ENCODE measurements at places on chromosomes 12 and 14. TPM values are rescaled to one million over a fixed set of nuclear protein-coding genes. Genes with fewer than 3 reads are reported as not detected.

DNA sequence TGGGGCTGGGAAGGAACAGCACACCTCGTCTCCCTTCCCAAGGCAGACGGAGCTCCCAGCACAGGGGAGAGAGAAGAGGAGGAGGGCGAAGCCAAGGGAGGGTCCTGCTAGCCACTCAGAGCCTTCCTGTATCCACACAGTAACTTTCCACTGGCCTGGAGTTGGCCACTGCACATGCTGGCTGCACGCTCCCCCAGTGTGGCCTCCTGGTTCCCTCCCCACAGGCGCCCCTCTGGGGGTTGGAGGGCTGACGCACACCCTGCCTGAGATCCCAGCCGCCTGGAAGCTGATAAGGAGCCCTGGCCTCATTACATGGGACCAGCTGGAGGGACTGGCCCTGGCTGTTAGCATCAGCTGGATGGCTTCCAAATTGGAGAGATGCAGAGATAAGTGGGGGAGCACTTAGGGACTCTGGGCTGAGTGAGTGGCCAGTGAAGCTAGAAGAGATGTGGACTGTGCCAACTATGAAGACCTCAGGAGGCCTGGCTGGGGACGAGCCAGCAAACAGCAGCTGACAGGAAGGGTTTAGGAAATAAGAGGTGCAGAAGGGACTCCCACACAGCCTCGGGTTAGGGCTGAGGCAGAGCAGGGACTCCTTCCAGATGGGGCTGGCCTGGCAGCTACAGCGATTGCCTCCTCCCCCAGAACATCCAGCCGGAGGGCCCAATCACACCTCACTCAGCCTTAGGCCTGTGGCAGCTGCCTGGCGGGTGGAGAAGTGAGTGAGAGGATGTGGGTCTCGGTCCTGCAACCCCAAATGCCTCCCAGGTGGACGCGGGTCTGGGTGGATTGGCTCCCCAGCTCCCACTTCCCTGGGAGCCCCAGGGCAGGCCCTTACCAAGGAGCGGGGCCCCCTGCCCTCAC, 26.3 kb upstream of the BCDIN3D start:
- peaks cover 23% of the 10 kb centered on the region for H3K4me1 ChIP-seq
- peak overlapping the region; percentile 82 for H3K27ac ChIP-seq
- no peaks in the 10 kb centered on the region for H3K36me3 ChIP-seq
- H3K27me3 ChIP-seq, result peaks cover 18% of the 10 kb centered on the region
- H3K4me3 ChIP-seq, result no peak overlapping the region
- DNase-seq, result peak; percentile 97

The TCL1A gene
- not detected for total RNA-seq

- H3K27me3 ChIP-seq, result no peaks in the 10 kb centered on the region
- no peak for DNase-seq
- H3K27ac ChIP-seq, result no peak overlapping the region
- peaks cover 11% of the 10 kb centered on the region for H3K4me1 ChIP-seq
These were observed 32.9 kb downstream of the MED13L start for GRCh38 chr12:116244474-116245090.

DNA sequence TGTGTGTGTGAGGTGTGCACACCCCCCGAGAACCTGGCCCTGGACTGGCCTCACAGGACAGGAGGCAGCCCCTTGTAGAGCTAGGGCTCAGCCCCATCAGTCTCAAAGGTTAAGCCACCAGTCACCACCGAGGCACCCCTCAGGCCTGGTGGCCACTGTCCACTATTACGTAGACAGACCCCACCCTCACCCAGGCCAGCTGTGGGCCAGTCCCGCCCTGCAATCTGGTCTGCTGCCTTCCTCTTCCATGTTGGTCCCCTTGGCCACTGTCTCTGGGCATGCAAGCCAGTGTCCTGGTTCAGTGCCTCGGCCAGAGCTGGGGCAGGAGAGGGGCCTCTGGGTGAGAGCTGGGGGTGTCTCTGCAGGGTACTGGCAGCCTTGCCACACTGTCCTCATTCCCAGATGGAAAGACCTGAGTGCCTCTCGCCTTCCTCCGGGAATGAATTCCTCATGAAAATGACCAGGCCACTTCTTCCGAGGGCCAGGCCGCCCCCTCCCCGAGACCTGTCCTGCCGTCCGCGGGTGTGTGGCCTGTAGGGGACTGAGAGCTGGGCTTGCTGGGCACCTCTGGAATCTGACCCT, 897 bp upstream of the TEX22 start:
- no peaks in the 10 kb centered on the region for H3K27me3 ChIP-seq
- H3K4me1 ChIP-seq, result peaks cover 5% of the 10 kb centered on the region
- no peak overlapping the region for H3K4me3 ChIP-seq
- no peak for DNase-seq
- peak overlapping the region; percentile 97 for H3K27ac ChIP-seq
- H3K36me3 ChIP-seq, result peaks cover 16% of the 10 kb centered on the region

The NUP107 gene
- 54.4 TPM for total RNA-seq

DNA sequence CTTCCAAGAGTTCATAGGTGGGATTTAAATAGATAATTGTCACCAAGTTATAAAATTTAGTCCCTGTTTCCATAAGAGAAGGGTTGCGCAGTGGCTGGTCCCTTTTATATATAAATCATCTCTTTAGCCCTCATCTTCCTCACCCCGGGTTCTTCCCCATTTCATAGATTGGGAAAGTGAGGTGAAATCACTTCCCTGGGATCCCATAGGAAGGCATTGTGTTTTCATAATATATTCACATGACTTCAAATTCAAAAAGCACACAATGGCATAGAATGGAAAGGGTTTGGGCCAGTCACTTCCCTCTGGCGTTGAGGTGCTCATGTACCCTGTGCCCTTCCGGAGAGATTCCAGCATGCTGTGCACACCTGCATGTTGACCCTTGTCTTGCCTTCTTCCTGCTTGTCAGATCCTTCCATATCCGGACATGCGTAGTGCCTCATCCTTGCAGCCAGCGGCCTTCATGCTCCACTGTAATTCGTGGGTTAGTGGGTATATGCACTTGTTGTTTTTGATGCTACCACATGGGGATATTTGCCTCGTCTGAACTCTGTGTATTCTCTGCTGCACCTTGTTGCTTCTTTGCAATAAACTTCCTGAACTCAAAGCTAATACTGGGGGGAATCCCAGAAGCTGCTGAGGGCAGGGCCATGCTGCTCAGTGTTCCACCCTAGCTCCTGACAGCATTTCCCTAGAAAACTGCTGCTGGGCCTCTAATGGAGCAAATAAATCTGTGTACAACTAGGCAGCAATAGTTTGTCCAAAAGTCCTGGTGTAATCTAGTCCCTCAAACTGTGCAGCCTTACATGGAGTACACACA, 59.6 kb downstream of the ANAPC7 start:
- H3K36me3 ChIP-seq, result peaks cover 77% of the 10 kb centered on the region
- no peak overlapping the region for H3K4me3 ChIP-seq
- no peaks in the 10 kb centered on the region for H3K27me3 ChIP-seq
- no peaks in the 10 kb centered on the region for H3K4me1 ChIP-seq
- H3K27ac ChIP-seq, result no peak overlapping the region

DNA sequence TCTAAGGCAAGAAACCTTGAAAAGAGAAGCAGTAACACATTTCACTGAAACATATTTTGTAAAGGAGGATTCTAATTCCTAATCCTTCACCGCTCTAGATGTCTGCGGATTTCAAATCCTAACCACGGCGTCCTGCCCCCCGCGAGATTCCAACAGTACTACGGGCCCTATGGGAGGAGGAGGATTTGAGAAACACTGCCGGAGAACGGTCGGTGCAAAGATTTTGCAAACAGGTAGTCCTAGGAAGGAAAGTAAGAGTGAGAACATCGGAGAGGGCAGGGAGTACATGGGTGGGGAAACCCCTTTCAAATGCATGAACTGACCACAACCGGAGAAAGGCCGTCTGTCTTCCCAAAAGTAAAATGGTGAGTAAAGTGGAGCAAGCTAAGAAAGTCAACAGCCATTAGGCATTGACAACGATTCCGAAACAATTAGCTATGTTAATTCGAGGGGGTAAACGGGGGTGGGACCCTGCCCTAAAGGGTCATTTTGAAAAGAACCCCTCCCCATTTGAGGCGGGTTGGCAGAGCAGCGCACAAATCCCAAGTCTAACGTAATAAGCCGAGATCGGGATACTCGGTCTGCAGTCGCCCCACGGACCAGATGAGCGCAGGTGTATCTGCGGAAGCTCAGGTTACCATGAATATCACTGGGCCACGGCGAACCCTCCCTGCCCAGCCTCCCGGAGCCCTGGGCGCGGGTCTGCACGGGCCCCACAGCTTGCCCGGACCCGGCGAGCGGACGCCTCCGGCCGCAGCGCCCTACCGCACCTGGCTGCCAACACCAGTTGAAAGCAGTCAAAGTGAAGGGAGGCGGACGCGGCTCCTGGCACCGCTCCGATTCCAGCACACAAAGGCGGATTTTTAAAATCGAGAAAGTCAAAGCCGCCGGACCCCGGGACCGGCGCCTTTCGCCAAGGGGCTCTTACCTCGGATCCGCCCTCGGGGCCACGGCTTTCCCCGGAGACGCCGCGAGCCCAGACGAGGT, 662 bp downstream of the EPS8 start:
- H3K27ac ChIP-seq, result peak overlapping the region; percentile 78
- H3K4me1 ChIP-seq, result peaks cover 2% of the 10 kb centered on the region
- H3K4me3 ChIP-seq, result peak overlapping the region; percentile 72
- H3K27me3 ChIP-seq, result no peaks in the 10 kb centered on the region
- DNase-seq, result peak; percentile 45
- no peaks in the 10 kb centered on the region for H3K36me3 ChIP-seq

DNA sequence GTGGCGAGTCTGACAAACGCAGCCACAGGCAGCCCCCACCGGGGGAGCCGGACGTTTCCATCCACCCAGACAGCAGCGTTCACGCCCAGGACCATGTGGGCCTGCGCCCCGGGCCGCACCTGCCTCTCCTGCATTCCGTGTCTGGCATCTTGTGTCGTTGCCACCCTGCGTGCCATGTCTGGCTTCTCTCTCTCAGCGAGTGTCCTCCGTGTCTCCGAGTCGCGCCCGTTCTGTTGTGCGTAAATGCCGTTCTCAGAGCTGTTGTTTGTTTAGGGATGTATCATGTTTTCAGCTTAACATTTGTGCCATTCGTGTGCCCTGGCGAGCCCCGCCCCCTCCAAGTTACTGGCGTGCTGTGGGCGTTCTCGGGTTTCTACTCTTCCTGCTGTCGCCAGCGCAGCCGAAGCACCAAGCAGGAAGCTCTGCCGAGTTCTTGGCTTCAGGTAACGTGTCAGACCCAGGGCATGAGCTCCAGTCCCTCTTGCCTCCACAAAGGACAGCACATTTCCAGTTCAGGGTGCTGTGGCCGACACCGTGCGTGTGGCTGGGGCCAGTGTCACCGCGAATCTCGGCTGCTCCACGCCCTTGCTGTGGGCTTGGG, 34.6 kb downstream of the NOC4L start:
- DNase-seq, result no peak
- H3K27ac ChIP-seq, result no peak overlapping the region
- no peaks in the 10 kb centered on the region for H3K4me1 ChIP-seq
- H3K36me3 ChIP-seq, result no peaks in the 10 kb centered on the region
- peaks cover 55% of the 10 kb centered on the region for H3K27me3 ChIP-seq

The OR6C74 gene
- total RNA-seq, result not detected

- H3K27me3 ChIP-seq, result no peaks in the 10 kb centered on the region
- no peak overlapping the region for H3K27ac ChIP-seq
These were observed 209.8 kb upstream of the FLRT2 start for GRCh38 chr14:85319998-85320630.

The PPP4R4 gene
- total RNA-seq, result 0.56 TPM

DNA sequence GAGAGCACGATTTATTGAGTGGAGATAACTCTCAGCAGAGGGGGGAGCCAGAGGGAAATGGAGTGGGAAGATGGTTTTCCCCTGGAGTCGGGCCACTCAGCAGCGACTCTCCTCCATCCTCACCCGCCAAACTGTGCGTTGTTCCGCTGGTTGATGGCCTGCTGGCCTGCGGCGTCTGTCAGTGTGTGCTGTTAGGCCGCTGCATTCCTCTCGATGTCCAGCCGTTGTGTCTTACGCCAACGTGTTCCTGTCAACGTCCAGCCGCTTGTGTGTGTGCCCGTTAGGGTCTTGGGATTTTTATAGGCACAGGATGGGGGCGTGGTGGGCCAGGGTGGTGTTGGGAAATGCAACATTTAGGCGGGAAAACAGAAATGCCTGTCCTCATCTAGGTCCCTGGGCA, 69.2 kb downstream of the PTPRQ start:
- no peak overlapping the region for H3K27ac ChIP-seq
- no peaks in the 10 kb centered on the region for H3K4me1 ChIP-seq
- H3K4me3 ChIP-seq, result no peak overlapping the region
- H3K36me3 ChIP-seq, result no peaks in the 10 kb centered on the region
- DNase-seq, result no peak

DNA sequence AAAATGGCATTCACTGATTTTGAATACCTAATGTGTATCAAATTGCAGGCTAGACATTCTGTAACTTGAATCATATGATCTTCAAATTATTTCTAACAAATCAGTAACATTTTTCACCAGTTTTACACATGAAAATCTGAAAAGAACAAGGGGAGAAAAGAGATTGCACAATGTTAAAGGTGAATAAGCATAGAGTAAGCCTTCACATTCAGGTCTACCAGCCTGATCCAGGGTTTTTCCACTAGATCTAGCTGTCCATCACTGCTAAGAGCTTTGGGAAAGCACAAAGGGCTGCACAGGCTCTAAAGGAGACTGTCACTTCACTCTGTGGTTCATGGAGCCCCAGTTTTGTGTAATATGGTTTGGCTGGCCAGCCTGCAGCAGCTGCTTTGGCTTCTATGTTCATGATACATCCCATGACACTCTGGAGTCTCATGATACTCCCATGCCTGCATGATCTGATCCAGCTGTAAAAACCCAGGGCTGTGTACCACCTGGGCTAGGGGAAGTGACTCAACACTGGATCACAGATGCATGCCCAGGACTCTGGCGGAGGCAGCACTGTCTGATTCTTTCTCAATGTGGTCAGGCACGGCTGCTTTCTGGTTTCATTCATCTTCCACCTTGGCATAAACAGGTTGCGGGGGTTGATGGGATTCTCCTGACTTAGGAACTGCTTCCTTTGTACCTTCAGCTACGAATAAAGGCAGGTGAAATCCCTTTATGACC, 859.7 kb downstream of the GALC start:
- peak; percentile 94 for DNase-seq
- 0 out of 2 replicates have a peak, but pooled peaks cover 2% of the 10 kb centered on the region for H3K4me1 ChIP-seq
- no peaks in the 10 kb centered on the region for H3K36me3 ChIP-seq
- no peaks in the 10 kb centered on the region for H3K27me3 ChIP-seq
- H3K4me3 ChIP-seq, result no peak overlapping the region
- no peak overlapping the region for H3K27ac ChIP-seq

The ABCC9 gene
- total RNA-seq, result 5.6 TPM

- no peaks in the 10 kb centered on the region for H3K27me3 ChIP-seq
- no peak overlapping the region for H3K27ac ChIP-seq
- peaks cover 2% of the 10 kb centered on the region for H3K4me1 ChIP-seq
- H3K4me3 ChIP-seq, result no peak overlapping the region
- no peaks in the 10 kb centered on the region for H3K36me3 ChIP-seq
- DNase-seq, result no peak
These were observed 155.7 kb upstream of the LRIG3 start for GRCh38 chr12:59075968-59076490.

DNA sequence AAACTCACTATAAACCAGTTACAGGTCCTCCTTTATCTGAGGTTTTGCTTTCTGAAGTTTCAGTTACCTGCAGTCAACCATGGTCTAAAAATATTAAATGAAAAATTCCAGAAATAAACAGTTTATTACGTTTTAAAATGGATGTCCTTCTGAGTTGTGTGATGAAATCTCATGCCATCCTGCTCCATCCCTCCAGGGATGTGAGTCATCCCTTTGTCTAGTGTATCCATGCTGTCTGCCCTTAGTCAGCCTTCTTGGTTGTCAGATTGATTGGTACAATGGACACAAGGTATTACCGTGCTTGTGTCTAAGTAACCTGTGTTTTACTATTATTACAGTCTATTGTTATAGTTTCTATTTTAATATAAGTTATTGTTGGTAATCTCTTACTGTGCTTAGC, 328.3 kb downstream of the APAF1 start:
- H3K27me3 ChIP-seq, result no peaks in the 10 kb centered on the region
- no peaks in the 10 kb centered on the region for H3K36me3 ChIP-seq
- no peak overlapping the region for H3K27ac ChIP-seq
- H3K4me1 ChIP-seq, result no peaks in the 10 kb centered on the region
- DNase-seq, result no peak
- no peak overlapping the region for H3K4me3 ChIP-seq

Measured in IMR-90 (cell line).